ENCODE measurements at places on chromosomes 7 and 10. TPM values are rescaled to one million over a fixed set of nuclear protein-coding genes. Genes with fewer than 3 reads are reported as not detected.

The LFNG gene
- total RNA-seq, result 12.6 TPM

The TMEM176A gene
- not detected for total RNA-seq

The EEF1AKMT2 gene
- 17.1 TPM for total RNA-seq

DNA sequence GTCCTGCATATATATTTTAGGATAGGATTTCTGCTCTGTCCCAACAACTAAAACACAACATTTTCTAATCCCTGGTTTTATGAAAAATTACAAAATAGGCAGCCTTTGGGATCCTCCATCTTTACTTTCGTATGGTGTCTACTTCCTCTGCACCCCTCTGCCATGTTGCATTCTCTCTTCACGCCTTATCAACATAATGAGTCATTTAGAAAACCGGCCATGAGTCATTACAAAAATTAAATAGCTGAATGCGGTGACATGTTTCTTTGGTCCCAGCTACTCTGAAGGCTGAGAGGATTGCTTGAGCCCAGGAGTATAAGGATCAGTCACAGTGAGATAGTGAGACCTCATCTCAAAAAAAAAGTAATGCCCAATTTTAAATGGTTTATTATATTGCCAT, 148.1 kb upstream of the CELF2 start:
- no peaks in the 10 kb centered on the region for H3K27me3 ChIP-seq
- H3K4me1 ChIP-seq, result peaks cover 35% of the 10 kb centered on the region
- peak; percentile 78 for DNase-seq
- no peak overlapping the region for H3K4me3 ChIP-seq
- peak overlapping the region; percentile 99 for H3K27ac ChIP-seq

- H3K27ac ChIP-seq, result no peak overlapping the region
- no peaks in the 10 kb centered on the region for H3K36me3 ChIP-seq
- no peaks in the 10 kb centered on the region for H3K4me1 ChIP-seq
- peaks cover 2% of the 10 kb centered on the region for H3K27me3 ChIP-seq
- no peak overlapping the region for H3K4me3 ChIP-seq
Observed at GRCh38 chr10:12668634-12669033, 319.3 kb downstream of the CAMK1D start.

GRCh38 chr7:45007106-45007505, 7.1 kb downstream of the CCM2 start:
- H3K27ac ChIP-seq, result no peak overlapping the region
- H3K36me3 ChIP-seq, result no peaks in the 10 kb centered on the region
- H3K27me3 ChIP-seq, result no peaks in the 10 kb centered on the region
- H3K4me3 ChIP-seq, result no peak overlapping the region
- no peak for DNase-seq

DNA sequence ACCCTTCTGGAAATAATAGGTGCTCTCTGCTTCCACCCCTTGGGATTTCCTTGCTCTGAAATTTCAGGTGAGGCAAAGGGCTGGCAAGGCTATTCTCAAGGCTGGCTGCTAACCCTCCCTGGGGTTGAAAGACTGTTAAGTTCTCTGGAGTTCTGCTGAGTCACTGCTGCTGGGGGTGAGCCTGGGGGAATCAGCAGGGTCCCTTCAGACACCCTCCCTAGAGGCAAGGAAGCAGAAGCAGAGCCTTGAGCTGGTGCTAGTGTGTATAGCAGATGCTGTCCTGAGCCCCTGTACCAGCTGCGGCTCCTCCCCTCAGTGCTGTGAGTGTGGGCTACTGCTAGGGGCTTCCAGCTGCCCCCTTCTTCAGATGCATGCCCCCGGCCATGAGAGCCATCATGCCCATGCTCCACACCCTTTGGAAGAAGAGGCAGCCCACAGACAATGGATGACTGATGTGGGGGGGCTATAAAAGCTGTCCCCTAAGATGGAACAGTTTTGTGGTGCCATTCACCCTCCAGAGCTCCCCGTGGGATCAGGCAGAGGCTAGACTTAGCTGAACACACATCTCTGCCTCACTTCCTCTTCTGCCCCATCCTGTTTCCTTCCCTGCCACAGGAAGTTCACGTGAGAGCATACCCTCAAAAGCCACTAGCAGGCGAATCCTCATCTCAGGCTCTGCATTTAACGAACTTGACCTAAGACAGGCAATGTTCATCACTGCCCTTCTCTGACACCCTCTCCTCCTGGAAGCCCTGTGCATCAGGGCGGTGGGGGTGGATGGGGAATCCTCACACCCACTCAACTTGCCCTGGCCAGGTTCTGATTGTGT, 91.8 kb downstream of the SH3PXD2A start:
- H3K4me1 ChIP-seq, result peaks cover 64% of the 10 kb centered on the region
- no peak overlapping the region for H3K4me3 ChIP-seq
- peak; percentile 35 for DNase-seq
- H3K36me3 ChIP-seq, result no peaks in the 10 kb centered on the region

DNA sequence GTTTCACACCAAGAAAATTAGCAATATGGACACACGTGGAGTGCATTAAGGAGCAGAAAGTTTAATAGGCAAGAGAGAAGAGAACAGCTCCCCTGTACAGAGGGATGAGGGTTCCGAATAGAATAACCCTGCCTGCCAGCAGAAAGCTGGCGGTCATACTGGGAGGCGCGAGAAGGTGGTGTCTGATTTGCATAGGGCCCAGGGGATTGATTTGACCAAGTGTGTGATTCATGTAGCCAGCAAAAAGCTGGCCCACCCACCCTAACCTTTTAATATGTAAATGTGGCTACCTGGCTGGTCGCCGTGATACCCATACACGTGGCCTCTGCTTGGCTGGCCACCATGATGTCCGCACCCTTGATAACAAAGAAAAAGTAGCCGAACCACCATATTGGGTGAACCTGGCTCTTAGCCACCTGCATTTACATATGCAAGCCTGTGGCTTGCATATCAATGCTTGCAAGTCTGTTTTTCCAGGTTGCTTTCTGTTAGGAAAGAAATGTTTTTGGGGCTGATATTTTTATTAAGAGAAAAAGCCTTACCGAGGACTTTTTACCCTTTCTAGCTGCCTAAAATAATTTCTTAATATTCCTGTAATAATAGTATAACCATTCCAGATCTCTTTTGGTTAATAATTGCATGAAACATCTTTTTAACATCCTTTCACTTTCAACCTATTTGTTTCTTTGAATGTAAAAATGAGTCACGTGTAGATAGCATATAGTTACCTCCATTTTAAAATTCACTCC, 20.5 kb upstream of the VWDE start:
- no peak for DNase-seq
- H3K27ac ChIP-seq, result peak overlapping the region; percentile 75
- no peaks in the 10 kb centered on the region for H3K36me3 ChIP-seq
- no peak overlapping the region for H3K4me3 ChIP-seq
- no peaks in the 10 kb centered on the region for H3K27me3 ChIP-seq

- no peak for DNase-seq
- H3K27ac ChIP-seq, result no peak overlapping the region
- H3K4me1 ChIP-seq, result no peaks in the 10 kb centered on the region
- no peak overlapping the region for H3K4me3 ChIP-seq
Observed at GRCh38 chr7:4659551-4660286, 22.4 kb upstream of the FOXK1 start.

DNA sequence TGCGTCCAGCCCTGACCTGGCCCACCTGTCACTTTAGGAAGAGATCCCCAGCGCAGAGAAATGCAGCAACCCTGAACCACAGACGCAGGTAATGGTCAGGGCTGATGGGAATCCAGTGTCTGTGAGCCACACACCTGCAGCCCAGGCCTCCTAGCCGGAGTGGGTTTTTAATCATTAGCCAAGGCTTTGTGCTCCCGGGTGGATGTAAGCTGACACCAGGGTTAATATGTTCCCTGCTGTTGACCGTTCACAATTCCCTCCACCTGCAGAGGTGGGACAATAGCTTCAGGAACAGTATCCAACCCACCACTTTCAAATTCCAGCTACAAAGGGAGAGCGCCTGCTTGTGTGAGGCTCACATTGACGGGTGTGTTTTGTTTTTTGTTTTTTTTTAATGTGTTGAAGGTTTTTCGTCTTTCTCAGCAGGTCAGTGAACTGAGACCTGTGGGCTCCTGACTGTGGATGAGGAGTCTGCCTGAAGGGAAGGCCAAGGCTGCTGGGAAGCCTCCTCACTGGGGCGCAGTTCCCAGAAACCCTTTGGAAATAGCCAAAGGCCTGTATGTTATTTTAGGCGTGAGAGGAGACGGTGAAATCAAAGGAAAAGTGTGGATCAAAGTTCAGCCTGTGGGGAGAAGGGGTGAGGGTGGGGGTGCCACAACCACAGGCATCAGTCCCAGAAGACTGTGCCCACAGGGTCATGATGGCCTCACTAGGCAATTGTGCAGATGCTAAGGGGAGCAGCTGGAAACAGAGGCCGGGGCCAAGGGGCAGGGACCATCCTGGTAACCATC, 111.1 kb downstream of the TNS3 start:
- no peaks in the 10 kb centered on the region for H3K36me3 ChIP-seq
- H3K4me1 ChIP-seq, result peaks cover 11% of the 10 kb centered on the region
- no peak overlapping the region for H3K4me3 ChIP-seq

DNA sequence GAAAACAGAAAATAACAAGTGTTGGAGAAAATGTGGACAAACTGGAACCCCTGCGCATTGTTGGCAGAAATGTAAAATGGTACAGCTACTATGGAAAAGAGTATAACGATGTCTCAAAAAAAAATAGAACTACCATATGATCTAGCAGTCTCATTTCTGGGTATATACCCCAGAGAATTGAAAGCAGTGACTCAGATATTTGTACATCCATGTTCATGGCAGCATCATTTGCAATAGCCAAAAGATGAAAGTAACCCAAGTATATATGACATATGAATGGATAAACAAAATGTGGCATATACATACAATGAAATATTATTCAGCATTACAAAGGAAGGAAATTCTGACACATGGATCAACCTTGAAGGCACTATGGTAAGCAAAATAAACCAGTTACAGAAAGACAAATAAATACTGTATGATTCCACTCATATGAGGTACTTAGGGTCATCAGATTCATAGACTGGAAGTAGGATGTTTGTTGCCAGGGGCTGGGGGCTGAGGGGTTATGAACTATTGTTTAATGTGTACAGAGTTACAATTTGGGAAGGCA, 4.9 kb downstream of the NRCAM start:
- H3K4me3 ChIP-seq, result no peak overlapping the region
- H3K27me3 ChIP-seq, result no peaks in the 10 kb centered on the region
- H3K4me1 ChIP-seq, result peaks cover 43% of the 10 kb centered on the region
- no peaks in the 10 kb centered on the region for H3K36me3 ChIP-seq
- peak; percentile 77 for DNase-seq
- peak overlapping the region; percentile 59 for H3K27ac ChIP-seq

DNA sequence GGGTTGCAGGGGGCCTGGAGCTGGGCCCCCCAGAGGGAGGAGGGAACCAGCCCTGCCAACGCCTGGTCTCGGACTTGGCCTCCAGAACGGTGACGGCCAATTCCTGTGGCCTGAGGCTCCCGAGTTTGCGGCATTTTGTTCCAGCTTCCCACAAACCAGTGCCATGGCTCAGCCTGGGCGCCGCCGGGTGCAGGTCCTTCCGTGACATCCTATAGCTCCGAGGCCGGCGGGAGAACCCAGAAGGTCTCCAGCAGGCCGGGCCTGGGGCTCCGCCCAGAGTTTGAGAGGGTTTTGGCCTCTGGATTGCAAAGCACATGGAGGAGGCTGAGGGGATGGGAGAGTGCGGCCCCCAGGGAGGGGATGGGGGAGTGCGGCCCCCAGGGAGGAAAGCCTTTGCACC, 92.6 kb downstream of the UNCX start:
- no peaks in the 10 kb centered on the region for H3K4me1 ChIP-seq
- H3K27me3 ChIP-seq, result no peaks in the 10 kb centered on the region
- H3K4me3 ChIP-seq, result no peak overlapping the region
- H3K36me3 ChIP-seq, result no peaks in the 10 kb centered on the region
- H3K27ac ChIP-seq, result no peak overlapping the region

GRCh38 chr7:80259-81067, 111.9 kb upstream of the FAM20C start:
- no peaks in the 10 kb centered on the region for H3K27me3 ChIP-seq
- H3K27ac ChIP-seq, result no peak overlapping the region
- DNase-seq, result no peak
- H3K4me1 ChIP-seq, result no peaks in the 10 kb centered on the region

- H3K27me3 ChIP-seq, result peaks cover 9% of the 10 kb centered on the region
- no peaks in the 10 kb centered on the region for H3K4me1 ChIP-seq
- DNase-seq, result no peak
- no peak overlapping the region for H3K4me3 ChIP-seq
- H3K27ac ChIP-seq, result no peak overlapping the region
Observed at GRCh38 chr10:118272149-118272721, 69.9 kb downstream of the FAM204A start.

- H3K27ac ChIP-seq, result no peak overlapping the region
- DNase-seq, result peak; percentile 7
- H3K4me1 ChIP-seq, result no peaks in the 10 kb centered on the region
- no peak overlapping the region for H3K4me3 ChIP-seq
Observed at GRCh38 chr10:49359349-49360270, 36.3 kb downstream of the DRGX start.

- no peaks in the 10 kb centered on the region for H3K36me3 ChIP-seq
- no peaks in the 10 kb centered on the region for H3K4me1 ChIP-seq
- no peak for DNase-seq
- H3K27ac ChIP-seq, result no peak overlapping the region
Observed at GRCh38 chr7:114973147-114973546, 51.3 kb downstream of the MDFIC start.

GRCh38 chr7:132154248-132154647, 422.0 kb downstream of the PLXNA4 start:
- H3K4me3 ChIP-seq, result no peak overlapping the region
- H3K27me3 ChIP-seq, result no peaks in the 10 kb centered on the region
- DNase-seq, result no peak

- H3K27ac ChIP-seq, result no peak overlapping the region
- peak overlapping the region; percentile 100 for H3K4me3 ChIP-seq
- H3K27me3 ChIP-seq, result no peaks in the 10 kb centered on the region
- peak; percentile 52 for DNase-seq
Observed at GRCh38 chr10:22712956-22713852, 1.2 kb downstream of the PIP4K2A start.

DNA sequence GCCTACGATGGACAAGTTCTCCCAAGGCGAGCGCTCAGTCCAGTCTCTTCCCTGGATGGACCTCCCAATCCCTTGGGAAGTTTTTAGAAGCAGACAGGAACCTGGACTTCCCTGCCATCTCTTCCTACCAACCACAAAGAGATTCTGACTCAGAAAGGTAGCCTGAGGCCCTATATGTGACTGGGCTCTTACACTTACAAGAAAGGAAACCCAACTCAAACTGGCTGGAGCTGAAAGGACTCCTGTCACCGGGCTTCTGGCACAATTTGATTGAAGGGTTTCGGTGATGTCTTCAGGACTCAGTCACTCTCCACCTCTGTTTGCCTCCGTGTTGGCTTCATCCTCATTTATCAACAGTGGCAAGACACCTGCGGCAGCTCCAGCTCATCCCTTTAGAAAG, 3.7 kb upstream of the COL13A1 start:
- DNase-seq, result no peak
- H3K4me3 ChIP-seq, result no peak overlapping the region
- H3K27me3 ChIP-seq, result peaks cover 35% of the 10 kb centered on the region
- no peak overlapping the region for H3K27ac ChIP-seq

GRCh38 chr10:101682172-101682825, 12.7 kb downstream of the FBXW4 start:
- H3K27me3 ChIP-seq, result no peaks in the 10 kb centered on the region
- peaks cover 3% of the 10 kb centered on the region for H3K4me1 ChIP-seq
- H3K27ac ChIP-seq, result no peak overlapping the region
- DNase-seq, result peak; percentile 38

GRCh38 chr10:102501201-102502028, 1.1 kb downstream of the ACTR1A start:
- H3K4me1 ChIP-seq, result peaks cover 16% of the 10 kb centered on the region
- H3K27ac ChIP-seq, result peak overlapping the region; percentile 35
- H3K4me3 ChIP-seq, result peak overlapping the region; percentile 68

Measured in endothelial cell of umbilical vein (primary cell).